Stimulated activated CD4-positive, alpha-beta T cell treated with anti-CD3 and anti-CD28 coated beads, TNF-alpha, amount 100 ng/mL, for 4 hours (primary cell): ENCODE measurements at places on chromosomes 3 and 15.

GRCh38 chr15:62534996-62535395 is 369.9 kb upstream of the C2CD4B start:
- DNase-seq, result no peak

GRCh38 chr3:28240441-28240840 is 978 bp upstream of the CMC1 start:
- DNase-seq, result no peak

GRCh38 chr15:67397139-67397538 is 123.8 kb upstream of the C15orf61 start:
- no peak for DNase-seq

- no peak for DNase-seq
These were observed 84.3 kb downstream of the TTBK2 start for GRCh38 chr15:42836251-42836650.

- DNase-seq, result no peak
These were observed 36.6 kb downstream of the ATP11B start for GRCh38 chr3:182829761-182830405.

DNA sequence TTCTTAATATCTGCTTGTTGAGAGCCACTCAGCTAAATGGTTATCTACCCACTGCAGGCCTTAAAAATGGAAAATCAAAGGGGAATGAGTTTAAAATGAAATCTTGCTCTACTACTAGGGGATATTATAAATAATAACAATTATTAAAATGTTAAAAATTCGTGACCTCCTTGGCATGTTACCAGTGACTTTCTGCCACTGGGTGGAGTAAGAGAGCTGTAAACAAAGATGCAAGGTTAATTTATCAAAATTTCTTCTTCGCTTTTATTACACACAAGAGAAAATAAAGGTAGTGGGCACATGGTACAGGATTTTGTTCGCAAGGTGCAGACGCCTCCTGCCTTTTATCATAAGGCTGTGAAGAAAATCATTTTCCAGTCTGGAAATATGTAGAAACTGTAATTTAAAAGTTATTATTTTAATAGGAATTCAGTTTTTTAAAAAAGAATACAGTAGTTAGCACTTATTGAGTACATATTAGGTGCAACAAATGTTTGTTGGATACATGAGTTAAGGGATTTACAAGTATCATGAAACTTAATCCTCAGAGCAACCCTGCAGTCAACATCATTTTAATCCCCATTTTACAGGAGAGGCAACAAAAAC is 272.6 kb downstream of the SUCLG2 start:
- no peak for DNase-seq

- no peak for DNase-seq
These were observed 181.7 kb upstream of the ZNF717 start for GRCh38 chr3:75967071-75967470.

DNA sequence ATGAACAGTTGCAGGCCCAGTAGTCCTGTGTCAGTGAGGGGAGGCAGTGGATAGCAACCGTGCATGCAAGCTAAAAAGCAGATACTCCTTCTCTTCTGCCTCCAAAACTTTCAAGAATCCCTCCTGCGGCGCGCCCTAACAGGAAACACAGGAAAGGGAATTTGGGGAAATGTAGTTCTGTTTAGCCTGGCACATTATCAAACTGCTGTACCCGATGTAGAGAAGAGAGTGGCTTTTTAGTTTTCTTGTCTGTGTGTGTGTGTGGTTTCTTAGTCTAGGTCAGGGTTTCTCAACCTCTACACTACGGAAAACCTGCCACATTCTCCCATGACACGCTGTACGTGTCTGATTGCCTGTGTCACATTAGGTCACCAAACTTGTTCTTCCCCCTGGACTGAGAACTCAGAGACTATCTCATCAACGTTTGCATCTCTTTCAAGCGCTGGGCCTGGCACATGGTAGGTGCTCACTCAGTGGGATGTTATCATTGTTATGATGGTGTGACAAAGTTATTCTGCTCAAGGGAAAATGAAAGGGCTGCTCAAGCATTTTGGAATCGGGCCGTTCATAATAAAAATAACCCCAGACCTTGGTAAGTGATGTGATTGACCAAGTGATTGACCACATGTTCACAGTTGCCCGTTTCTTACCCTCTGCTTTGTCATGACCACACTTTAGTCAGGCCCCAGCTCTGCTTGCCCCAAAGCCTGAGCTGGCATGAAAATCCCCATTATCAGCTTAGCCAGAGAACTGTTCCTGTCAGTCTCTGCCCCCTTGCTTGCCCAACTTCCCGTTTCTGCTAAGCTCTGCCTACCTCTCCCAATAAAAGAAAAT is 33.2 kb downstream of the TM4SF4 start:
- no peak for DNase-seq

- no peak for DNase-seq
These were observed 33.8 kb upstream of the BOC start for GRCh38 chr3:113177526-113177925.

GRCh38 chr3:193377591-193377990 is 962 bp downstream of the ATP13A5 start:
- no peak for DNase-seq

GRCh38 chr3:139117883-139118760 is 73.4 kb upstream of the PRR23C start:
- no peak for DNase-seq

DNA sequence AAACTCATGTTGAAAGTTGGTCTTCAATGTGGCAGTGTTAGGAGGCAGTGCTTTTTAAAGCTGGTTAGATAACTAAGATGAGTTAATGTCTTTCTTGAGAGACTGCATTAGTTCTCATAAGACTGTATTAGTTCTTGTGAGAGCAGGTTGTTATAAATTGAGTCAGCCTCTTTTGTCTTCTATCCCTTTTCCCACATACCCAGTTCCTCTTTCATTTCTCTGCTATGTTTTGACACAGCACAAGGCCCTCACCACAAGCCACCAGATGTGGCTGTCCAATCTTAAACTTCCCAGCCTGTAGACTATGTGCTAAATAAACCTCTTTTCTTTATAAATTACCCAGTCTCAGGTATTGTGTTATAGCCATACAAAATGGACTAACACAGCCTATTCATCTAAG is 94.6 kb upstream of the SNTN start:
- DNase-seq, result no peak

DNA sequence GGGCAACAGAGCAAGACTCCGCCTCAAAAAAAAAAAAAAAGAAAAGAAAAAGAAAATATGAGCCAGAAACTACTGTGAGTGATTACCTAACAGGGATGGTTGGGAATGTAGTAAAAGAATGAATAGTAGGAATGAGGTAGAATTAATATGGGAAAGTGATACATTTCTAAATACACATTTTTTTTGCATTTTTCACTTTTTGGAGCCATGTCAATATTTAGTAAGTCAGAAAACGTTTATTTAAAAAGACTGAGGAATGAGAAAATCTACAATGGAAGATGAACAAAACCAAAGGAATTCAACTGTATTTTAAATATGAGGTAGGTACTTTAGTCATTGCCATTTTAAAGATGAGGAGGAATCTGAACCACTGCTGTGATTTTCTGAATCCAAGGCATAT is 817.2 kb upstream of the CADM2 start:
- DNase-seq, result no peak

DNA sequence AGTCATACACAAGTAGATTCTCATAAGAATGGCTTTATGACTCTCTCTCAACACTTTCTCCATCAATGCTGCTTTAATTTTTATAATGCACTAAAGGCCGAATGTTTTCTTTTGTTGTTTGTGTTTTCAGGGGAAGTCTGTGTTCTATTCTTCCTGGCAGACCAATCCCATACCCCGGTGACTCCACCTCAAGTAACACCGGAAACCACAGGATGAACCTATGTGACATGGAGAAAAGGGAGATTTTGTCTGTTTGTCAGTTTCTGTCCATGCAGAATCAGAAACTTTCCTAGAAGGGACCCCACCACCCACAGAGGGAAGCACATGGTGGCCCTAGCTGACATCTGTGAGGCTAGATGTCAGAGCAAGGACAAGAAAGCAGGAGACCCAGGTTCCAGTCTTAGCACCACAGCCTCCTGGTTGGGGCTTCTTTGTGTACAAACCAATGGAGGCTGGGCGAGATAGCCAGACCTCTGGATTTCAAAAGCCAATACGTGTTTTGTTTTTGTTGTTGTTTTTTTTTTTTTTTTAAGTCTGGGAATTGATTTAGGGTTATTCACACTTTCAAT is 109.0 kb downstream of the OSBPL10 start:
- no peak for DNase-seq

- DNase-seq, result peak; percentile 34
These were observed 17.2 kb downstream of the TNFAIP8L3 start for GRCh38 chr15:51077221-51078153.

GRCh38 chr3:113534365-113534764 is 2.0 kb downstream of the SIDT1 start:
- no peak for DNase-seq

DNA sequence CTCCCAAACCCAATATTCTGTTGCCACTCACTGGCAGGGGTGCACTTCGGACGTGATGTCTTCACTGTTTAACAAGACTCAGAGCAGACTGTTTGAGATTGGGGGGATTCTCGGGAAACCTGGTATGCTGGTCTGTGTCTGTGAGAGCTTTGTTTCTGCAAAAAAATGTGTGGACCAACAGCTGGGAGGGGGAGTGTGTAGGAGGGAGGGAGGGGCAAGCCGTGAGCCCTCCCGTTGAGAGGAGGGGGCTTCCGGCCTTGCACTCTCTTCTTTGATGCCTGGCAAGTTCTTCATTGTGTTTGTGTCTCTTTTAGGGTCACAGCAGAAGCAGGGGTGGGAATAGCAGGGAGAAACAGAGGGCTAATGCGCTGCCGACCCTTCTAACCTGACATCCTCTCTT is 74.9 kb upstream of the NDN start:
- no peak for DNase-seq

GRCh38 chr3:5198986-5199731 is 11.7 kb downstream of the EDEM1 start:
- DNase-seq, result no peak

DNA sequence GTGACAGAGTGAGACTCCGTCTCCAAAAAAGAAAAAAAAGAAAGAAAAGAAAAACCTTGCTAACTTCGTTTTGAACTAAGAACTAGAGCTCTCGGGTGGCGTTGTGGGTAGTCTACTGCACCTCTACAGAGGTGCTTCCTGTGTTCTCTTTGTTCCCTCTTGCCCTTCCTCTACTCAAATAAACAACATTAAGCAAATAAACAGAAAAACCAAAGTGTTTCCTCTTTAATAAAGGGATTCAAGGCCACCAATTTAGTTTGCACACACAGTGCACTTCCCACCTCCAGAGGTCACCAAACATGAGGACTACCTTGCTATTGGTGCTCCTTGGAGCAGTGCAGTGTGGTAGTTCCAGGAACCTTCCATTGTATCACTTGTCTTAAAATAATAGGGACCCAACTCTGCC is 354.2 kb upstream of the TBL1XR1 start:
- no peak for DNase-seq

GRCh38 chr3:134079111-134079547 is 49.4 kb upstream of the SLCO2A1 start:
- no peak for DNase-seq

- DNase-seq, result no peak
These were observed 30.1 kb downstream of the FOXL2 start for GRCh38 chr3:138916824-138917223.

- no peak for DNase-seq
These were observed 109.3 kb downstream of the OCA2 start for GRCh38 chr15:27989838-27990237.

GRCh38 chr3:153746211-153746610 is 375.0 kb upstream of the ARHGEF26 start:
- no peak for DNase-seq

DNA sequence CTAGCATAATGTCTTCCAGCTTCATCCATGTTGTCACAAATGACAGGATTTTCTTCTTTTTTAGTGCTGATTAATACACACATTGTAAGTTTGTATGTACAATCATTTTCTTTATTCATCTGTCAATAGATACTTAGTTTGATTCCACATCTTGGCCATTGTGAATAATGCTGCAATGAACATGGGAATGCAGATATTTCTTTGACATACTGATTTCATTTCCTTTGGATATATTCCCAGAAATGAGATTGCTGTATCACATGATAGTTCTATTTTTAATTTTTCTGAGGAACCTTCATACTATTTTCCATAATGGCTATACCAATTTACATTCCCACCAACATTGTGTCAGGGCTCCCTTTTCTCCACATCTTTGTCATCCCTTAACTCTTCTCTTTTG is 117.9 kb downstream of the MEIS2 start:
- no peak for DNase-seq

DNA sequence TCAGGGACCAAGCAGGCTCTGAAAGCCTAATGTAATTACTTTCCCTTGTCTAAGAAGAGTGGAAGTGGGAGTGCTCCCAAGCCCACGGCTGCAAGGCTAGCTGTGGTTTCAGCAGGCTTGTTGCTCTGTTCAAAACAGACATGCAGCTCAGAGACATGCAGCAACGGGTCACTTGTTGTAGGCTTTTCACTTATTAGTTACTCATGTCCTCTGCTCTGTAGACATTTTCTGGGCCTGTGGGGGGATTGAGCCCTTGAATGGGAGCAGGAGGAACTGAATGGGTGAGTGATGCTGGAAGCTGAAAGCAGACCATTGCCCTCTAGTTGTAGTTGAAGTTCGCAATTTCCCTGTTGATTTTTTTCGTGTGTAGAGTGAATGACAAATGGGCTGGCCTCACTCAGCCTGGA is 261.9 kb upstream of the NR2E3 start:
- no peak for DNase-seq

DNA sequence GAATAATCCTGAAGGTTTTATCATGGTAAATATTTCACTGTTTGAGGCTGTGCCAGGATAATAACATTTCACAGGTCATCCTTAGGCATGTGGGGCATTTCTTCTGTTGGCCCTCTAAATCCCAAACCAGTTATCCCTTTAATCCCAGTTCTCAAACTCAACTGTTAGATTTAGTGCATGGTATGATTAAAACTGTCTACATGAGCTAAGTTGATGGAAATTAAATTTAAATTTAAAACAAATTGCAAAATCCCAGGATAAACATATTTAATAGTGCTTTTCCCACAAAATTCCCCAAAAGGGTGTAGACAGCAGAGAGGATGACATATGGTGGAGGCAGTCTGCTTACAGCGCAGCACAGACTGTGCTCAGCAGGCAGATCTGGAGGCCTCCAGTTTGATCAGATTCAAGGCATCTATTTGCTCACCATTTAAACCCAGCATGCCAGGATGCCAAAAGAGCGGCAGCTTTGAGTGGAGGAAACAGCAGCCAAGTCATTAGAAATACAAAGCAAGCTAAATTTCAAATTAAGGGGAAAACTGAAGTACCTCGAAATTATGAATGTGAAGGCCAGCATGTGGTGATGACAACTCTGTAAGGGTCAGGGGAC is 325.8 kb downstream of the KCNH8 start:
- no peak for DNase-seq

DNA sequence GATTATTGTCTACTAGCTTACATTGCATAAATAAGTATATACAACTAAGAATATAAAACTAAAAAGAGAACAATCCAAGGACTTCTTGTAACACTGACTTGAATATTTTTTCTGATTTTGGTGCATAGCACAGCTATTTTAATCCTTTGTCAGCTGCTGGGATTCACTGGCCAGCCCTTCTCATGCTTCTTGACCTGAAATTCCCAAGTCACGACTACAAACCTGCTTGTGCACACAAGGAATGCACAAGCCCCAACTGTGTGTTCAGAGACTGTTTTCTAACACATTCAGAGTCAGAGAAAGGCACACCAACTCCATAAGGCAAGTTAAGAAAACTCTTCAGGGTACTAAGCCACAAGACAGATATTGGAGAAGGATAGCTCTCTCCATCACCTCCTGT is 80.9 kb downstream of the TNIK start:
- DNase-seq, result no peak
